GM13976 (cell line): ENCODE measurements at places on chromosomes 6 and 20.

DNA sequence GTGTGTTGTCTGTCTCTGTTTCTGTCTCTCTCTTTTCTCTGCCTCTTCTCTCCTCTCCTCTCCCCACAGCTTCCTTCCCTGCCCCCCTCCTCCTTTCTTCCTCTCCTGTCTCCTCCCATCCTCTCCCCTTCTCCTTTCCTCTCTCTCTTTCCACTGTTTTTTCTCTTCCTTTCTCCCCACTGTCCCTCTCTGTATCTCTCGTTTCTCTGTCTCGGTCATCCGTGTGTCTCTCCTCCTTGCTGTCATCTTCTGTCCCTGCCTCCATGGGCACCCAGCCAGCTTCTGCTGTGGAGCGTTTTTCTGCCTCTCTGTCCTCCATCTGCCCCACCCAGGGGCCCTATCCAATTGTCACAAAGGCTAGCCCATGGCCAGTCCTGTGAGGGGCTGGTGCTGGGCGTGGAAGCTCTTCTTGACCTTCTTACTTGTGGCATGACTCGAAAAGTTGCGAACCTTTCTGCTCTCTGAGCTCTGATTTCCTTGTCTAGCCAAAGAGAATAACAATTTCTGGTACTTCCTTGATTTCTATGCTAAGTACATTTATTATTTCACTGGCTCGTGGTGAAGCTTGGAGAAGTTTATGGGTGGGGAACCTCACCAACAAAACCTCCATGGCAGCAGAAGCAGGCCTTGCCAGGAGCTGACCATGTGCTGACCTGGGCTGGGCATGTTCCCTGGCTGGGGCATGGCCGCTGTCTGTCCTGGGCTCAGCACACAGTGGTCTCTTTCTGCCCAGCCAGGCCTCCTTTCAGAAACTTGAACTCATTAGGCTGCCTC is 69.3 kb downstream of the CEBPB start:
- no peak for DNase-seq

DNA sequence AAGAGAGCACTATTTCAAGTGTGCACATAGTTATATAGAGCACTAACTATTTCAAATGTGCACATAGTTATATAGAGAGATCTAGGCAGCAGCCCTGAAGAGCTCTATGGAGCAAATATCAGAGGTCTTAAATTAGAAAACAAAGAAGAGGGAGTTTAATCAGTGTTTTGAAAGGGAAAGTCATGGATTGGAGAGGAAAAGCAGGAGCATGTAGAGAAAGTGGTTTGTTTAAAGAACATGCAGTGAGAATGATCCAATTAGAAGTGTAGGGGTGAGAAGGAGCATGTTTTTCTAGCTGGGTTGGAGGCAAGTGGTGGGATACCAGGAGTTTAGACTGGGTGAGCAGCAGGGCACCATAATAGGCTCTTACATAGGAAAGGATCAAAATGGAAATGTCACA is 17.2 kb downstream of the TREML1 start:
- no peak for DNase-seq

DNA sequence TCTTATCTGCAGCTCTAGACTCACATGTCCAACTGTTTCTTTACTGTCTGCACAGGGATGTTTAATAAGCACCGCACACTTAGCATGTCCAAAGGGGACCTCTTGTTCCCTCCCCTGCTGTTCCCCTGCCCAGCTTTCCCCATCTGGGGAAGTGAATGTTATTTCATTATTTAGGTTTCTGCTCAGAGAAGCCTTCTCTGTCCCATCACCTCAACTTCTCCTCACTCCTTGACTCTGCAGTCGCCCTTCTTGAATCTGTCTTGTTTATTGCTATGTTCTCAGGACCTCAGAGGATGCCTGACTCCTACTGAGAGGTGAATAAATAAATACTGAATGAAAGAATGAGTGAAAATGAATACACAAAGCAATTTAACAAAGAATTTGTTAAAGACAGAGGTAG is 121.0 kb downstream of the SASH1 start:
- no peak for DNase-seq

DNA sequence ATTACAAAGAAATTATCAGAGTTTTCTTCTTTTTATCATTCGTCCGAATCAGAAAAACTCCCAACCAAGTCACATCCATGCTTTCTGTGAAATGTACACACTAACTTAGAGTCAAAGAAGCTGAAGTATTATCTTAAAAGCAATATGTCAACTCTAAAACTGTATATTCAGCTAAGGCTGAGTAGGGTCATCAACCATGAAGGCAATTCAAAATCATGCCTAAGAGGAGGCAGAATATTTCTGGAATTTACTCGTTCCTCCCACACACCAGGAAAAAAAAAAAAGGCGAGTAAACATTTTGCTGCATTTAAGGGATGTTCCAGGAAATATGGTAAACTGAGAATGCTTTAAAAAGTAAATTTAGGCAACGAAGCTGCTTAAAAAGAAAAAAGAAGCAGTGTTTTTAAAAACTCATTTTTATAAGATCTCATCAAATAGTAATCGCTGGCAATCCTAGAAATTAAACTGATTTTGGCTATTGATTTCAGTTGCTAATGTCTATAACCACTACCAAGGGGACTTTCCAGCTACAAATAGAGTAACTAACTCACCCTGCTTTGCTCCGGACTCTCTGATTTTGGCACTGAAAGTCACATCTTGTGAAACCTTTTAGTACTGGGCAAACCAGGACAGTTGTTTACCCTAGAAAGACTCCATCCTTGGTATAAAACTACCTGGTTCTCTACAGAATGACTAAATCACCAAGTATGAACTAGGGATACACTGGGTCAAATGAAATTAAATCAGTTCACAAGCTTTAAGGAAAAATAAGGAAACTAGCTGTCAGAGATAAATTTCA is 82.8 kb downstream of the MBOAT1 start:
- DNase-seq: no peak

DNA sequence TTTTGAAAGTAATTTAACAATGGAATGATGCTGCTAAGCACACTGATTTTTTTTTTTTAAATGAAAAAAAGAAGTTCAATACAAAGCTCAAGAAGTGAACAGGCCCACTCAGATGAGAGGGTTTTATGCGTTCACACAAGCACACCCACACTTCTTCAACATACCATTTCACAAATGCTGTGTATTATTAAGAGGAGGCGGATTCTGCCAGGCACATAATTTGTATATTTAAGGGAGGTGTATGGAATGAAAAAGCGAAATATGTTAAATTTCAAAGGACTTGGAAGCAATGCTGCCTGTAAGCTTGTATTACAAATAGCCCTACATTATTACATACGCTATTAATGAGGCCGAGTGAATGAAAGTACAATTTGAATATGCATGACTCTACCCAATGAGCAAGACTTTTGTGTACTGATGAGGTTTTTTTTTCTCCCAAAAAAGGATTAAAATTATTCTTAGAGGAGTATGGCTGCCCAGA is 123.9 kb downstream of the INSM1 start:
- DNase-seq: no peak

GRCh38 chr6:111824608-111825337 is 48.5 kb downstream of the FYN start:
- DNase-seq: no peak

- DNase-seq: no peak
These were observed 588 bp upstream of the ACSS2 start for GRCh38 chr20:34875642-34876405.

DNA sequence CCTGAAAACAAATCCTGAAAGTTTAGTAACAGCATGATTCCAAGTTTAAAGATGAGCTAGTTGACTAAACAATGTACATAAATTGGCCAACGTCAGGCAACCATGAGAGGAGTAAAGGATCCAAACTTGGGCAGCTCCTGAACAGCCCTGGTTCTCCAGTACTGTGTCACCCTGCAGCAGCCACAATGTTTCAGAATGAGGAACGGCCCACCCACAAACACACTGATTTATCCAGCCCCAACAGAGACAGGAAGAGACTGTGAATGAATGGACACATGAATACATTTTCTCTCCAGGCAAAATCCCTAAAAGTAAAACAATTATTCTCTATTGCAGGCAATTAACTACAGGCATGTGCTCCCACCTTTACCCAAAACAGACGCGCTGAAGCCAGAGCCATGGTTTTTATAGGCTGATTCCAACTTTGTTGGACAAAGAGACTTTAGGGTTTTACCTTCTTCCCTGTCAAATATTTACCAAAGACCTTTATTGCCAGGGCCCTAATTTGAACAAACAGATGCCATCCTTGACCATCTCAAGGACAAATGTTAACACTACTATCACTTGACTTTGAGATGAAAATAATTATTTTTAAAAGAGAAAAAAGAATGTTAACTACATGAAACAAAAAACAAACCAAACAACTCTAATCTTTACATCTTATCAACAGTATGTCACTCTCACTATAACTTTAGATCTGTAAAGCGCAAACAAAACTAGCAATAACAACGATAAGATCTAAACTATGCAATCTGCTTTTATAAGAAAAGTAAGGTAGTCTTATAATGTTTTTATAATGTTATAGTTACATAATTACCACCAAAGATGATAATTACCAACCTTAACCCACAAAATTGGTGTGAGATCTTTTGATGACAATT is 22.9 kb downstream of the CNKSR3 start:
- no peak for DNase-seq

DNA sequence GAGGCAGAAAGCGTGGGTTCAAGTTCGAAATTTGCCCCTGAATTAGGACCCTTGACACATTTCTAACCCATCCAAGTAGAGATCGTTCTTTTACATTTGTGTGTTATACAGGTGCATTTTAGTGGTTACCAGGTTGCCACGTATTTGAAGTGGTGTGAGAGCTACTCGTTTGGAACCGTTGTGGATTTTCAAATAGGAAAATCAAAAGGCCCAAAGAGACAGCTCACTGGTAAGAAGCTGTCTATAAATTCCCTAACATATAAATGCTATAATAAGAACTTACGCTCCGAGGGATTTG is 1.6 kb upstream of the REV3L start:
- DNase-seq: no peak

DNA sequence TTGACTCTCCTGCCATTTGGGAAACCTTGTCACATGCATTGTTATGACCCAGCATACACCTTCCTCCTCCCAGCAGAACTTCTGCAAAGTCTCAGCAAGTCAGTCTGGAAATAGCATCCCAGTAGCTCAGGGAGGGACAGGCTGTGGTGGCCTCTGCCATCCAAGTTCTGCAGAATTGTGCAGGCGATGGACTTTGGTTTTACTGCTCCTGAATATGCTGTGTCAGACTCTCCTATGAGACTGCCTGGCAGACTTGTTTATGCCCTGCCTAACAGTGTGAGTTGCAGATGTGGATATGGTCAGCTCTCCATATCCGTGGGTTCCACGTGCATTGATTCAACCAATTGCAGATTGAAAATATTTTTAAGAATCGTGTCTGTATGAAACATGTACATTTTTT is 52.8 kb downstream of the SNRNP48 start:
- DNase-seq: no peak

DNA sequence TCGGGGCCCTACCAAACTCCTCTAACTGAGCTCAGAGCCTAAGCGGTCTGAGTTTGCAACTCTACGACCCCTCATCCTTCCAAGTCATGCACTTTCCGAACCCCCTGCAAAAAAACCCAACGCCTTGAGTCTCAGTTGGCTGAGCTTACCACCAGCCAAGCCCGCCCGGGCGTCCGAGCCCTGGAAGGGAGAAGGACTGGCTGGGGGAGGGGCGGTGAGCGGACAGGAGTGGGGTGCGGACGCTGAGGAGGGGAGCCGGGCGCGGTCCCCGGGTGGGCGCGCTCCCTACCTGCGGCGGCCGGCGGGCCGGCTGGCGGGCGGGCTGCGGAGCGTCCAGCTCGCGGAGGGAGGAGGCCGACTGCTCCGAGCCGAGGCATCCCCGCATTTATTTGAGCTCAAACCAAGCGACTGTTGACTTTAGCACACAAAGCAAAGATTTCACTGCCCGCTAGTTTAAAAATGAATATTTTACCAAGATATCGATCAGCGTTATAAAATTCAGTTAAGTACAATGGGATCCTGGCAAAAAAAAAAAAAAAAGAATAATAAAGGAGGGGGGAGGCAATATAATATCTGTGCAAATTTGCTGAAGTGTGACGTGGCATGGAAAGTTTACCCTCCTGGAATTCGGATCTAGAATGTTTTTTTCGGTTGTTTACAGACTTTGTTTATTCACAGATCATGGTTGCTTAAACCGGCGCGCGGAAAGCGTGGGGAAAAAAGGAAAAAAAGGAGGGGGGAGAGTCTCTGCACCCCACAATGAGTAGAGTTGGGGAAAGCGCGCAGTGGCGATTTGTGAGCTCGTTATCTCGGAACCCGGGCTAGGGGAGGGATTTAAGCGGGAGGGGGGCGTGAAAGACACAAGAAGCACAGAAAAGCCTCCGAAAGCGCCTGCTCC is 5.9 kb downstream of the FOXA2 start:
- no peak for DNase-seq

GRCh38 chr20:14761903-14762302 is 424.5 kb upstream of the FLRT3 start:
- DNase-seq: no peak
